ENCODE measurements at places on chromosomes 4 and X.

DNA sequence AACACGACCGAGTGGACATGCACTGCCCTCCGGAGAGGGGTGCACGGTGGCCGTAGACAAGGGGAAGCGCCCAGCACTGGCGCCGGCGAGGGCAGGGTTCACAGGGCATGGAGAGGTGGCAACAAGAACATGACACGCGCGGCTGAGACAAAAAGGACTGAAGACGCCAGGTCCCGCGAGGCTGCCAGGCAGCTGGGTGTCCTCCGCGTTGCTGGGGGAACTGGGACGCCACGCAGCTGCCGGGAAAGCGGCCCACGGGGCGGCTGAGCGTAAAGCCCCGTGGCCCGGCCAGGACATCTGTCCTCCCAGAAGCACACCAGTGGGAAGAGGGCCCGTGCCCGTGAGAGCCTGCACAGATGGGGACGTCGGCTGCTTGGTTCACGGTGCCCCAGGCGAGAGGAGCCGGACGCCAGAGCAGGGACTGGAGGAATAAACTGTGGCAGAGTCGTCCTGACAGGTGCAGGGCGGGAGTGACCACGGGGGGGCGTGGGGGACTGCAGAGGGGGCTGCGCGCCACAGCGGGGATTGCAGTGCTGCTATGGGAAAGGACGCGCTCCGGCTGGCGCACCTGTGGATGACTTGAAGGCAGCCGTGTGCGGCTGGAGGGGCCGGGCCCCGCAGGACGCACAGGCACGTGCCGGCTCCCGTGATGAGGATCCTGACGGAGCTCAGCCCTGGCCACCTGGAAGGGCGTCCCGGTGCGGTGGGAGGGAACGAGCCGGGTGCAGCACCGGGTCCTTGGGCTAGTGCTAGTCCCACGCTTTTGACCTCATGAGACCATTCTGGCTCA, 32.1 kb upstream of the GTPBP6 start:
- no peak for DNase-seq

- DNase-seq = no peak
Observed at GRCh38 chrX:52576946-52577345, 60.1 kb upstream of the XAGE1B start.

DNA sequence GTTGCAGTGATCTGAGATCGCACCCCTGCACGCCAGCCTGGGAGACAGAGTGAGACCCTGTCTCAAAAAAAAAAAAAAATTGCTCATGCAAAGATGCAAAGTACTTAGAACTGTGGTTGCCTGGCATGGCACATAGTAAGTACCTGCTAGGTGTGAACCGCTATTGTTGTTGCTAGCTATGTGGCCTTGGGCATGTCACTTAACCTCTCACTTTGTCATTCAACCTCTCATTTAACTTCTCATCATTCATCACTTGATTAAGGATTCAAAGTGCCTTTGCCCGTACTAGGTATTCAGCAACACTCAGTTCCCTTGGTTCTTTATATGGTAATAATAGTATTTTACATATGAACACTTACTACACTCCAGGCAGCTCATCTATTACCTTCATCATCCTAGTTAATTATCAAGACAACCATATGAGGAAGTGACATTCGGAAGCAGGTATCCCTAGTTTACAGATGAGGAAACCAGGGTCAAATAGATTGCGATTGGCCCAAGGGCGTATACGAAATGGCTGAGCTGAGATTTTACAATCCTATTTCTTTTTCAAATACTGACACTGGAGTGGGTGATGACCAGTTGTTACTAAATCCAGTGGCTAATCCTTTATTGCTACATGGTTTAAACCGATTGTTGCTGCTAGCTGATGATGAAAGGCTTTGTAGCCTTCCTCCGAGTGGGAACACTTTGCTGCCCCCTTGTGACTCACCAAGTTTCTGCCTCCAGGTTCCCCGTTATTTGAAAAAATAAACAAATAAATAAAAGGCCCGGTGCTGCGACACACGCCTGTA, 28.8 kb upstream of the SOWAHD start:
- no peak for DNase-seq

- DNase-seq = no peak
Observed at GRCh38 chr4:157929486-157929885, 243.3 kb downstream of the GASK1B start.

Data from brain (organoid and tissue), 16 donors.